ENCODE measurements at places on chromosomes 11 and 22. TPM values are rescaled to one million over a fixed set of nuclear protein-coding genes. Genes with fewer than 3 reads are reported as not detected.

Gene YPEL4
- total RNA-seq: 0.11 TPM

Gene OR52H1
- not detected for total RNA-seq

Gene LRRC32
- 0.19 TPM for total RNA-seq

Gene LRRC4C
- total RNA-seq: not detected

Gene RBX1
- total RNA-seq: 56.4 TPM

Gene WBP2NL
- total RNA-seq: not detected

Gene BBOX1
- not detected for total RNA-seq

Gene CHRM4
- total RNA-seq: 0.48 TPM

Gene OR51B2
- not detected for total RNA-seq

Gene MYBPC3
- total RNA-seq: 0.08 TPM

Gene MFNG
- total RNA-seq: 0.79 TPM

Gene TMEM25
- total RNA-seq: 0.36 TPM

Gene TPST2
- 8.8 TPM for total RNA-seq

Gene POU2F3
- total RNA-seq: not detected

Gene XKR3
- total RNA-seq: not detected

Gene TPH1
- 0.02 TPM for total RNA-seq

Gene HNRNPUL2
- total RNA-seq: 43.3 TPM

Gene OR2AT4
- total RNA-seq: not detected

Gene PKDREJ
- not detected for total RNA-seq

Gene OR52M1
- total RNA-seq: not detected

Gene DAGLA
- 8.6 TPM for total RNA-seq

Gene C11orf52
- 0.33 TPM for total RNA-seq

Gene APBB1
- total RNA-seq: 19.3 TPM

Gene PPME1
- total RNA-seq: 61.8 TPM

Gene RPS13
- 1,269 TPM for total RNA-seq

Gene ROM1
- total RNA-seq: 3.6 TPM

Gene MMP8
- not detected for total RNA-seq

Gene OR10D3
- total RNA-seq: not detected

Gene GPR83
- total RNA-seq: 0.08 TPM

Gene BATF2
- total RNA-seq: 0.65 TPM

Gene LRP5
- 62.0 TPM for total RNA-seq

Gene CYP2D6
- total RNA-seq: 0.27 TPM

Gene SIPA1
- 16.4 TPM for total RNA-seq

Gene PRDM10
- 1.8 TPM for total RNA-seq

Gene MRGPRX3
- 0.14 TPM for total RNA-seq

Gene MRGPRX4
- total RNA-seq: not detected

Gene ILK
- 120 TPM for total RNA-seq

Gene CHRDL2
- 5.0 TPM for total RNA-seq

All from A549 treated with dexamethasone at 1 μM for 4 hours (cell line).